ENCODE measurements at places on chromosomes 16 and 17.

DNA sequence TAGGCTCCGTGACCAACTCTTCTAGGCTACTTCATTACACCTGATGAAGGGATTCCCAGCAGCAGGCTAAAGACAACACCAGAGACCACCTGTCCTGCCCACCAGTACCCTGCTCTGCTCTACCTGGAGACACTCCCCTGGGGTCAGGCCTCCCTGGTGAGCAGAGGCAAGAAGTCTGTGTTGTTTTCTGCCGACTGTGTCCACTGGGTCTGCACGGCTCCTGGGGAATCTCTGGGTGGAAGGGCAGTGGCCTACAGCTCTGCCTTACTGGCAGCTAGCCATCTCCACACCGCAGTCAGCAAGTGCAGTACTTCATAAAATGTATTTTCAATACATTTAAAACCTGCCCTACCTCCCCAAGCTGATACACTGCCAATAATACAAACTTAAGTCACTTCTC lies 6.8 kb downstream of the RSL1D1 start:
- no peak for DNase-seq

- DNase-seq = peak; percentile 56
Observed at GRCh38 chr16:13139661-13140241, 238.4 kb downstream of the SHISA9 start.

GRCh38 chr16:49726155-49726554 lies 129.8 kb downstream of the ZNF423 start:
- DNase-seq = no peak

DNA sequence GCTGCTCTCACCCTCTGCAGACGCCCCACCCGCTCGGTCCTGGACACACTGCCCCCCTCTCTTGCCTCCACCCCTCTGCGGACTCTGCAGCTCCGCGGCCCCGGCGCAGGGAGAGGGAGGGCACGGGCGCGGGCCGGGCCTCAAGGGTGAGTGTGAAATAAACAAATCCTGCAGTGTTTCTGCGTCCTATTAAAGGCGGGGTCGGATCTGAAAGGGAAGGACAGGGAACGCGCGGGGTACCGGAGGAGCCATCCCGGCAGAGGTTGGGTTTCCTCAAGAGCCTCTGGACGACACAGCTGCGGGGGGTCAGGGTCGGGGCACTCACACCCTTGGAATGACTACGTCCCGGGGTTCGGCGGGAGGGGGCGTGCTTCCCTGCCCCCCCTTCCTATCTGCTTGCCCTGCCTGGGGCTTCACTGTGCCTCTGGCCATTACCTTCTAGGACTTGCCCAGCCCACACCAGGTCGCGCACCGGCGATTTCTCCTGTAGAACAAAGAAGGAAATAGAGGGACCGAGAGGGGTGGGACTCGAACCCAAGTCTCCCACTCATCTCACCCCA lies 466 bp upstream of the HSF4 start:
- DNase-seq = no peak

GRCh38 chr16:85173146-85173980 lies 61.1 kb upstream of the CIBAR2 start:
- peak; percentile 98 for DNase-seq

GRCh38 chr17:4525691-4526397 lies 27.2 kb downstream of the SPNS2 start:
- DNase-seq = no peak

DNA sequence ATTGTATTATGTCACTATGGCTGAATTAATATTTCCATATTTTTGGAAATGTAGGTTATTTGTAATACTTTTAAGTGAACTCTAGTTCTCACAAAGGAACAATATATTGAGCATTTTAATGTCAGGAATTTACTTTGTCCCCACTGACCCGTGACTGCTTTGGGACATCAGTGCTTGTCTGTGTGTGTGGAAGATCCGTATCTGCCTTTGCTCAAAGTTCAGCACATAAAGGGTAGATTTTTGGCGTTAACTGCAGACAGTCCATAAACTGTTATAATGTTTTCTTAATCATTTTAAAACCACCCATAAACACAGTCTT lies 39.3 kb upstream of the AQP8 start:
- DNase-seq = no peak
